ENCODE measurements at places on chromosomes 4 and X. TPM values are rescaled to one million over a fixed set of nuclear protein-coding genes. Genes with fewer than 3 reads are reported as not detected.

RAB33A gene
- 21.8 TPM for total RNA-seq

ENOX2 gene
- 12.0 TPM for total RNA-seq

SULT1E1 gene
- not detected for total RNA-seq

UCP1 gene
- not detected for total RNA-seq

RAI2 gene
- not detected for total RNA-seq

PCDH19 gene
- total RNA-seq = not detected

BBS7 gene
- total RNA-seq = 11.6 TPM

SORCS2 gene
- total RNA-seq = not detected

RBMXL3 gene
- total RNA-seq = not detected

ATOH1 gene
- total RNA-seq = not detected

AGA gene
- total RNA-seq = 27.1 TPM

F11 gene
- not detected for total RNA-seq

DGAT2L6 gene
- not detected for total RNA-seq

FOXR2 gene
- not detected for total RNA-seq

MSANTD1 gene
- total RNA-seq = 1.1 TPM

CT45A6 gene
- total RNA-seq = not detected

DGKK gene
- total RNA-seq = not detected

SUPT20HL2 gene
- total RNA-seq = not detected

RAB9B gene
- 0.63 TPM for total RNA-seq

MAGEE1 gene
- total RNA-seq = 4.8 TPM

PGM2 gene
- total RNA-seq = 33.5 TPM

FRAS1 gene
- total RNA-seq = not detected

PABPC1L2B gene
- total RNA-seq = not detected

FANCB gene
- 8.0 TPM for total RNA-seq

ARHGAP6 gene
- not detected for total RNA-seq

RBM47 gene
- total RNA-seq = 5.0 TPM

SGMS2 gene
- total RNA-seq = 0.05 TPM

USP17L19 gene
- total RNA-seq = not detected

IL2RG gene
- total RNA-seq = 498 TPM

BMPR1B gene
- not detected for total RNA-seq

TCP11X2 gene
- not detected for total RNA-seq

DMRTC1 gene
- 0.13 TPM for total RNA-seq

NDST3 gene
- not detected for total RNA-seq

MAGEA6 gene
- total RNA-seq = not detected

BGN gene
- 0.17 TPM for total RNA-seq

NEXMIF gene
- 1.7 TPM for total RNA-seq

SOX3 gene
- total RNA-seq = not detected

C4orf50 gene
- total RNA-seq = 0.12 TPM

PLK4 gene
- total RNA-seq = 40.8 TPM

HNRNPDL gene
- total RNA-seq = 286 TPM

RIBC1 gene
- total RNA-seq = 0.88 TPM

CXCL10 gene
- total RNA-seq = 0.79 TPM

CHST7 gene
- total RNA-seq = 13.7 TPM

PNMA3 gene
- 5.5 TPM for total RNA-seq

SMIM43 gene
- not detected for total RNA-seq

WAS gene
- total RNA-seq = 171 TPM

HMGN5 gene
- total RNA-seq = 2.8 TPM

HSFX1 gene
- total RNA-seq = 0.58 TPM

MPC1L gene
- not detected for total RNA-seq

CSAG3 gene
- not detected for total RNA-seq

SSX4 gene
- not detected for total RNA-seq

NAT8L gene
- 0.14 TPM for total RNA-seq

All from activated naive CD4-positive, alpha-beta T cell treated with anti-CD3 and anti-CD28 coated beads, Interleukin-2, amount 10 ng/mL, durations not matched to agents 5 hours and 36 hours (primary cell).